Effector CD4-positive, alpha-beta T cell (primary cell): ENCODE measurements at places on chromosomes 12 and 14.

- DNase-seq = no peak
Measured at GRCh38 chr14:98579140-98579539, 692.9 kb downstream of the BCL11B start.

DNA sequence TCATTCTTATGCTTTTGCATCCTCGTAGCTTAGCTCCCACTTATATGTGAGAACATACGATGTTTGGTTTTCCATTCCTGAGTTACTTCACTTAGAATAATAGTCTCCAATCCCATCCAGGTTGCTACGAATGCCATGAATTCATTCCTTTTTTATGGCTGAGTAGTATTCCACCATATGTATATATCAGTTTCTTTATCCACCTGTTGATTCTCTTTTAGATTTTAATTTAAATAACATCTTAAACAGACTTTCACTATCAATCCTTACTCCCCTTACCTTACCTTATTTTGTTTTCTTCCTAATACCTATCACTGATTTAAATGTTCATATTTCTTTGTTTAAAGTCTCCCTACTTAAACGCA is 488 bp upstream of the FBXW8 start:
- no peak for DNase-seq

DNA sequence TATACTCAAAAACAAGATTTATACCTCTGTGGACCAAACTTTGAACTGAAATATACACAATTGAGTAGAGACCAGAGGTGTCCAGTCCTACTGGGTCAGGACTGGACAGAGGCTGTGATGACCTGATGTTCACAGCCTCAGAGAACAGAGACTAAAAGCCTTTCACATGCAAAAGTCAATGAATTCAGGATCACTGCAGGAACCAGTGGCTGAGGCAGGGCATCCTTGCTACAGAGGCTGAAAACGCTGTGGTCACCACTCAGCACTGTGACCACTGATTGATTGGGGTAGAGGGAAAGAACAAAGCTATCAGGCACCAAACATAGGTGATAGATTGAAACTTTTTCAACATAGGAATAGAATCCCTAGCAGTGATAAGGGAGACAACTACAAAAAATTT is 25.1 kb downstream of the GRIP1 start:
- DNase-seq = no peak

- DNase-seq = no peak
Measured at GRCh38 chr12:5694759-5695409, 250.2 kb downstream of the ANO2 start.

GRCh38 chr12:94898388-94898787 is 105.1 kb downstream of the NDUFA12 start:
- no peak for DNase-seq

DNA sequence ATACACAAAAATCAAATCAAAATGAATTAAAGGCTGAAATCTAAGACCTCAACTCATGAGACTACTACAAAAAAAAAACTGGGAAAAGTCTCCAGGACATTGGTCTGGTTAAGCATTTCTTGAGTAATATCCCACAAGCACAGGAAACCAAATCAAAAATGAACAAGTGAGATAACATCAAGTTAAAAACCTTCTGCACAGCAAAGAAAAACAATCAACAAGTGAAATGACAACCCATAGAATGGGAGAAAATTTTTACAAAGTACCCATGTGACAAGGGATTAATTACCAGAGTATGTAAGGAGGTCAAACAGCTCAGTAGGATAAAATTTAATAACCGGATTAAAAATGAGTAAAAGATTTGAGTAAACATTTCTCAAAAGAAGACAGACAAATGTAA is 338.7 kb downstream of the SLC16A7 start:
- no peak for DNase-seq

GRCh38 chr12:53478865-53479264 is 20.4 kb downstream of the MAP3K12 start:
- no peak for DNase-seq

DNA sequence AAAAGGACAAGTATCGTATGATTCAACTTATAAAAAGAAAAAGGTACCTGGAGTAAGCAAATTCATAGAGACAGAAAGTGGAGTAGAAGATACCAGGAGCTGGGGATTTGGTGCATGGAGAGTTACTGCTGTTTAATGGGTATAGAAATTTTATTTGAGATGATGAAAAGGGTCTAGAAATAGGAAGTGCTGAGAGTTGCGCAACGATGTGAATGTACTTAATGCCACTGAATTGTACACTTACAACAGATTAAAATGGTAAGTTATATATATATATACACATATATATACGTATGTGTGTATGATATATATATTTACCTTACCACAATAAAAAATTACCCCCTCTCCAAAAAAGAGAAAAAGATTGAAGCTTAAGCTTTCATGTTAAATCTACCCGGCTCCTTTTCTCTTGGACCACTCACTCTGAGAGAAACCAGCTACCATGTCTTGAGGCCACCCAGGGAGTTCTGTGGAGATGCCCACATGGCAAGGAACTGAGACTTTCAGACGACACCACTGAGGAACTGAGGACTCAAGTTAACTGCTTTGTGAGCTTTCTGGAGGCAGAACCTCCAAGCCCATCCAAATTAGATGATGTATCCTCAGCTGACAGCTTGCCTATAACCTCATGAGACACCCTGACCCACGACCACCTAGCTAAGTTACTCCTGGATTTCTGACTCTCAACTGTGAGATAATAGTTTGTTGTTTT is 130.0 kb upstream of the BTG1 start:
- no peak for DNase-seq

GRCh38 chr14:97074456-97074855 is 277.3 kb downstream of the VRK1 start:
- no peak for DNase-seq

DNA sequence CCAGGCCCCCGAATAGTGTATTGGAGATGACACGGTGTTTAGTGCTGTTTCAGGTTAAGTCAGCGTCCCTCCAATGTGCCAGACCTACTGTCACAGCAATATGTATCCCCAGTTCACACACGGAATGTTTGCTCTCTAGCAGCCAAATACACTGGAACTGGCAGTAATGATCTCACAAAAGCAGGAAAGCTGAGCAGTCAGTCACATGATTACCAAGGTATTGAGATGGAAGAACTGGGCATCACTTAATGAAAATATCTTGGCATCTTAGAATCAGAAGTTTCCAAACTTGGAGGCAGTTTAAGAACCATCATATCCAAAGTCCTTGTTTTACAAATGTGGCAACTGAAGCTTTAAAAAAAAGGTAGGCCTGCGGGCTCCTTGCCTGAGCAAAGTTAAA is 23.3 kb downstream of the NINJ2 start:
- no peak for DNase-seq
